Stimulated activated CD4-positive, alpha-beta T cell treated with anti-CD3 and anti-CD28 coated beads, Interleukin-15, amount 100 ng/mL, for 1 hour (primary cell): ENCODE measurements at places on chromosomes 1 and 21.

DNA sequence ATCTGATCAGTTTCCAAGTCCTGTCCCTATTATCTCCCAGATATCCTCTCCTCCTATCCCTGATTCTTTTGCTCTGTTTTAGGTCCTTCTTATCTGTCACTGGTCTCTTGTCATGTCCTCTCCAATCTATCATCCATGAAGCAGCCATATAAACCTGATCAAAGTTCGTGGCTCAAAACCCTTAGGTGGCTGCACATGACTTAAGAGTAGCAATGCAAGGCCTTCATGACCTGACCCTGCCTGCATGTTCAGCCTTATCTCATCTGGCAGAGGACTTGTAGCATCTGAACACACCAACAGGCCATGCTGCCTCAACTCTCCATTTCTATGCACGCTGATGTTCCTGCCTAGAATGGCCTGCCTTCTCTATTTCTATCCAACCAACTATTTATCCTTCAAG is 65.2 kb downstream of the NOS1AP start:
- DNase-seq, result no peak

GRCh38 chr1:29383746-29384371 is 147.5 kb downstream of the PTPRU start:
- no peak for DNase-seq

DNA sequence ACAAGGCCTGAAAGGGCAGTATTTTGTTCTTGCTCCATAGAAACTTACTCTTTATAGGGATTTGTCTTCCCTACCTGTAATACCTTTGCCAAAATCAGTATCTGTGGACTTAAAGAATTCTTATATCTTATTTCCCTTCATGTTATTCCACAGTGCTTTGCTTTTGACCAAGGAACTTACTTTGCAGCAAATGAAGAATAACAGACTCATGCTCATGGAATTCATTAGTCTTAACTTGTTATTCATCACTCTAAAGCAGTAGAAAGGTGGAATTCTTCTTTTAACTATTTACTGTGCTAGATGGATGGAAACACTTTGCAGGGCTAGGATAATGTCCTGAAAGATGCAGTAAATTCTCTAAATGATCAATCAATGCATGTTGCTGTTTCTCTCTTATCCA is 45.9 kb downstream of the DUSP10 start:
- no peak for DNase-seq

DNA sequence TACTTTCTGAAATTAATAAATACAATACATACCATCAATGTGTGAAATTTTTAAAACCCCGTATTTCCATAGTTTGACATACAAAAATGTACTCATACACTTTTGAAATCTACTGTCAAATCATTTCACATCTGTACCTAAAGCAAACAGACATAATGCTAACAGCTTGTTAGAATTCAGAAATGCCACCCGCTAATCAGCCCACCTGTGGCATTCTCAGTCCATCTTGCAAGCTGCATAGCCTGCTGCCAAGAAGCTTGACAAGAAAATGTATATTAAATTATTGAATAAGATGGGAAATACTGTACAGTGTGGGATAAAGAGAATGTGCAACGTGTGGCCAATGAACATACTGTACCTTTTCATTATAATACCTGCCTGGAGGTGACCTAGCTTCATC is 55.1 kb downstream of the ZBTB18 start:
- DNase-seq, result no peak

GRCh38 chr1:12619792-12620487 is 1.9 kb upstream of the DHRS3 start:
- DNase-seq, result peak; percentile 69

DNA sequence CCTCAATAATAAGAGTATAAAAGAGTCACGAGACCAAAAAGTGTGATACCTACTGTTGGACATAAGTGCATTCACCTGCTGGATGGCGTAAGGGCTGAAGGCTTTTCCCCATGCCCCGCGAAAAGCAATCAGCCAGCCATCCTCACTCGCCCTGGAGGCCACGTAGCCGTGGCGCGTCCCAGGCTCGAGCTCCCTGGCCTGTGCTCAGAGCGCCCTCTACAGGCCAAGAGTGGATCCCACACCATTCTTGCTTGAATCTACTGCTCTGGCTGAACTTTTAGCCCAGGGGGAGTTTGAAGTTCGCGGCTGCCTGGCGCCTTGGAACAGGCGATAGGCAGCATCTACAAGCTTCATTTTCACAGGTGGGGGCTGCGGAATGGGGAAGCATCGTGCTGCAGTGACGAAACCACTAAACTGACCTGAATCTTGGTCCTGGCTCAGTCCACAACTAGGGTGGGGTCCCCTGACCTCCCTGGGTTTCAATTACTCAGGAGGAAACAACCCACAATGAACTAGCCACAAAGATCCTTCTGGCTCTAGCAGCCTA is 70.3 kb upstream of the SERBP1 start:
- DNase-seq, result peak; percentile 63

- no peak for DNase-seq
These were observed 360.1 kb downstream of the SMYD3 start for GRCh38 chr1:246146804-246147523.

DNA sequence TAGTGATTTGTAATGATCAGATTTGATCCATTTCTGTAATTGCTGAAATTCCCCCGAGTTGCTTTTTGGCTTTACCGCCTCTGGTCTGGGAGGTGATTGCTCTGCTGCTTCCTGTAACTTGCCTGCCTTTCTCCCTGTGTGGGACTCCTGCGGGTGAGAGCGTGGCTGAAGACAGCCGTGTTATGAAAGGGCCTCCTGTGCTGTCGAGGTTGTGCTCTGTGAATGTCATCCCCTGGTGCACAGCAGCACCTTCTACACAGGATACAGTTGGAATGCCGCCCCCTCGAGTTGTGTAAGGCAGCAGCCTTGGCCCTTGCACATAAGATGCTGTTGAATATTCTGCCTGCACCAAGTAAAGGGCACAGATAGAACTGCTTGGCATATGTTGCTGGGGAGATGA is 5.9 kb downstream of the SOD1 start:
- no peak for DNase-seq

GRCh38 chr1:164576291-164577271 is 17.6 kb downstream of the PBX1 start:
- DNase-seq, result no peak

DNA sequence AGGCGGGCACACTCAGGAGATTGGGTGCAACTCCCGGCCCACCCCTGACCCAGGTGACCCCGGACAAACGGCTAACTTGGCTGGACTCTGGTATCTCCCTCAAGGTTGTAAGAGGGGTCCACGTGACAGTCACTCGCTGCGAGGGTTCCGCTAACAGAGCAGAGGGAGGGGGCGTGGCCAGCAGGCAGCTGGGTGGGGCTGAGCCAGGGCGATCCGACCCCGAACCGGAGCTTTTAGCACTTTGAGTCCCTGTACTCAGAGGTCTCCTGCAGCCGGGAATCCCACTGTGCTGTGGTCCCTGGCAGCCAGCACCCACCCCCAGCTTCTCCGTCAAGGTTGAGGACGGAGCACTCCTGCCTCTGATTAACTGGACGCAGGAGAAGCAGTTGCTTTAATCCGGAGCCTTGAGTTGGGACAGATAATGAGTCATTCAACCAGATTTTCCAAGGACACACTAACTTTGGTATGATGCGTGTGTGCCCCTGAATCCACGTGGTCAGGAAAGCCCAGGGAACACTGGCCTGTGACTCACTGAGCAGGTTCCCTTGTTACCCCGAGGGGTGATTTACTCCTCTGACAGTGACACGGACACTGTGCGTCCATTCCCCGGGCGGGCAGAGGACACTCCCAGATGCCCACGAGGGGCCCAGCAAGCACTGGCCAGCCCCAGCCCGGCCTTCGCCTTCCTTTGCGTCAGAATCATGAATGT is 16.8 kb downstream of the TRPM2 start:
- DNase-seq, result no peak

DNA sequence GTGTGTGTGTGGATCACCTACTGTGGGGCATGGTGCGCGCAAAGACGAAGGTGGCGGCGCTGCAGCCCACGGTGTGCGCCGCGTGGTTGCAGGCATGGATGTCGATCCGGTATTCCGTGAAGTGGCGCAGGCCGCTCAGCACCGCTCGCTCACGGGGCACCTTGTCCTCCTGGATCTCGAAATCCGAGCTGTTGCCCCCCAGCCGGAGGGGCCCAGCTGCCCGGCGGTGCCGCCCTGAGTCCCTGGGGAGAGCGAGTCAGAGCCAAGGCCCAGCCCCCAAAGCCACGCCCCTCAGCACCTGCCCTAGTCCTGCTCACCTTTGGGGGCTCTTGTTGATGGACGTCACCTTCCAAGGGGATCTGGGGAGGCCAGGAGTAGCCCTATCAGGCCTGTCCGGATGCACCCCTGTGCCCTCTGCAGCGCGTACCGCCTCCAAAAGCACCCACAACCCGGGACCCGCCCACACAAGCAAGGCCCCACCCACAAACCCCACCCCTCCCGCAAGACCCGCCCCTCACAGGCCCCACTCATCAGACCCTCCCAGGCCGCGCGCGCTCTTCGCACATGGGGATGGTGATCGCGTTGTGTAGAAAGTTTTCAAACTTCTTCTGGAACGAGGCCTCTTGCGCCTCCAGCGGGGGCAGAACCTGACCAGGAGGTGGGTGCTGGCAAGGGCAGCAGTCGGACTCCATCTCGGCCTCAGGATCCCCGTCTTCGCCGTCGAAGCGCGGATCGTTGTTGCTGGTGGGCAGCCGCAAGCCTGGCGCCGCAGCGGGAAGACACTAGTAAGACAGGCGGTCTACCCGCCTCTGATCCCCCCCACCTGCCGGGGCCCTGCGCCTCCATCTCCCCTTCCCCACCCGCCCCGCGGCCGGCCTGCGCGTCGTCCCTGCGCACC is 13.6 kb downstream of the INSRR start:
- DNase-seq, result no peak

DNA sequence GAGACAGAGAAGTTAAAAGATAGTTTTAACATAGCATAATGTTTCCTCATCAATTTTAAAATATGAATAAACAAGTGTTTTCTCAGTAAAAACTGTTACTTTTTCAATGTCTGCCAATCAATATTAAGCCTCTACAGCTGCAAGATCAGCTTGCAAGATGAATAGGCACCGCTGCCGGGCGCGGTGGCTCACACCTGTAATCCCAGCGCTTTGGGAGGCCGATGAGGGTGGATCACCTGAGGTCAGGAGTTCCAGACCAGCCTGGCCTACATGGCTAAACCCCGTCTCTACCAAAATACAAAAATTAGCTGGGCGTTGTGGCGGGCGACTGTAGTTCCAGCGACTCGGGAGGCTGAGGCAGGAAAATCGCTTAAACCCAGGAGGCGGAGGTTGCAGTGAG is 54.8 kb upstream of the SH3GLB1 start:
- no peak for DNase-seq

- DNase-seq, result no peak
These were observed 31.1 kb downstream of the TMEM50A start for GRCh38 chr1:25369241-25369640.
